Stimulated activated CD4-positive, alpha-beta T cell treated with anti-CD3 and anti-CD28 coated beads, Interleukin-15, amount 100 ng/mL, for 24 hours (primary cell): ENCODE measurements at places on chromosomes 16 and 17.

- no peak for DNase-seq
Observed at GRCh38 chr17:39679521-39680192, 8.2 kb downstream of the PGAP3 start.

DNA sequence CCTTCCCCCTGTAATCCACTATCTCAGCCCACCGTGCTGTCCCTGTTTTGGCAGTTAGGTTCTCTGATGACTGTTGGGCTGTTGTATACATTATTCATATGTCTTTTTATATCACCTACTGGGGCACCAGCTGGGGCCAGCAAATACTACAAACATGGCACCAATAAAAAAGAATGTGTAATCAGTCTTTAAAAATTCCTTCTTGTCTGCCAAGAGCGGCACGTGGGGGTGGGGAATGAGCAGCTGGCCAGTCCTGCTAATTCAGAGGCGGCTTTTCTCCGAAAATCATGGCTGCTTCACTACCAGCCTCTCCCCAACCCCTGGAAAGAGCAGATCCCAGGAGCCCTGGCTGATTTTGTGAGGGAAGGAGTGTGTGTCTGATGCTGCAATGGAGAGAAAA, 77.7 kb upstream of the EEF2KMT start:
- DNase-seq: no peak

DNA sequence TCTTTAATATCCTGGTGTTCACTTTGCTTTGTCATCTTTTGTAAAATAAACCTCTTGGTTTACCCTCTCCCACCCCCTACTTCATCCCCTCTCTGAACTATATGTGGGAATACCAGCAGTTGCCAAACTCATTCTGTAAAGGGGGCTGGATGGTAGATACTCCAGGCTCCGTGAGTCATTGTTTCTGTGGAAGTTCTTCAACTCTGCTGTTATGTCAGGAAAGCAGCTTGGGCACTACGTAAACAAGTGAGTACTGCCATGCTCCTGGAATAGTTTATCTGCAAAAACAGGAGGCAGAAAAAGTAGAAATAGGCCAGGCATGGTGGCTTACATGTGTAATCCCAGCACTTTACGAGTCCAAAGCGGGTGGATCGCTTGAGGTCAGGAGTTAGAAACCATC, 17.6 kb downstream of the MVP start:
- DNase-seq: no peak

DNA sequence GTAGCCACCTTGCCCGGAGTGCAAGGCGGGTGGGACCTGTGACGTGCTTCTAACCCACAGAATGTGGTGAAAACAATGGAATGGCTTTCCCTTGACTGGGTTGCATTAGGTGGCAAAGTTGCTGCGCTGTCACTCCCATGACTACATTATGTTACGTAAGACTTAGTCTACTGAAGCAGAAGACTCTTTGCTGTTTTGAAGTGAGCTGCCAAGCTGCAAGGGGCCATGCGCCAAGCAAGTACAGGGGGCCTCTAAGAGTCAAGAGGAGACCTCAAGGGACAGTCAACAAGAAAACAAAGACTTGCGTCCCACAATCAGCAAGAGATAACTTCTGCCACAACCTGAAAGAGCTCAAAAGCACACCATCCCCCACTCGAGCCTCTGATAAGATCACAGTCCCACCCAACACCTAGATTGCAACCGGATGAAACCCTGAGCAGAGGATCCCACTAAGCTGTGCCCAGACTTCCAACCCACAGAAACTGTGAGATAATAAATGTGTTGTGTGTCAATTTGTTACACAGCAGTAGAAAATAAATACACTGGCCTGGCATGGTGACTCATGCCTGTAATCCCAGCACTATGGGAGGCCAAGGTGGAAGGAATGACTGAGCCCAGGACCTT, 16.5 kb downstream of the ANKRD11 start:
- no peak for DNase-seq

GRCh38 chr16:88901718-88902337, 35.4 kb upstream of the PABPN1L start:
- DNase-seq: no peak

DNA sequence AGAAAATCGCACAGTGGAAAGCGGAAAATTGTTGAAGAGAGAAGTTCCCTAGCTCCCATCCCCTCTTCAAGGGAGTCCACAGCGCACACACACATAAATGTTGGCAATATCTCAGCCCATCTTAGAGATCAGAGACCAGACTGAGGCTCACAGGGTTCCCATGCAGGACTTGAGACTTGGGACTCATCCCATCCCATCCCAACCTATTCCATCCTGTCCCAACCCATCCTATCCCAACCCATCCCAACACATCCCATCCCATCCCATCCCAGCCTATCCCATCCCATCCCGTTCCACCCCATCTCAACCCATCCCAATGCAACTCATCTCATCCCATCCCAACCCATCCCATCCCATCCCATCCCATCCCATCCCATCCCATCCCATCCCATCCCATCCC, 29.6 kb downstream of the GSG1L start:
- DNase-seq: no peak

- DNase-seq: no peak
Observed at GRCh38 chr16:27620541-27620940, 70.6 kb downstream of the KATNIP start.
